CD4-positive, alpha-beta T cell treated with Interleukin-15 for 4 hours (primary cell): ENCODE measurements at places on chromosomes 1 and 21.

DNA sequence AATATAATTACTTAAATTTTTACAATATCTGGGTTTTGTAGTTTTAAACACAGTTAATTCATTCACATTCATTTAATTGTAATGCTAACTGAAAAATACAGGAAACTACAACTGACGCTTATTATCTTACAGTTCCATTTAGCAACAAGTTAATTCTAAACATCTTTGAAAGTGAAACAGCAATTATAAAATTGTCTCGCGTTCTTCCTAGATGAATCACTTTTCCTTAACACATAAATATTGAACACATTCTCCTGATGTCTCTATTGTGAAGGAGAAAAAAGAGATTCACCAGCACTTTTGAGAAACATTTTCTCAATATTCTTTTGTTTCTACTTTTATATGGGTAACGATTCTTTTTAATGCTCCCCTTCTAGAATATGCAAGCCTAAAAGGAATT lies 6.4 kb downstream of the PTGFR start:
- DNase-seq, result no peak

DNA sequence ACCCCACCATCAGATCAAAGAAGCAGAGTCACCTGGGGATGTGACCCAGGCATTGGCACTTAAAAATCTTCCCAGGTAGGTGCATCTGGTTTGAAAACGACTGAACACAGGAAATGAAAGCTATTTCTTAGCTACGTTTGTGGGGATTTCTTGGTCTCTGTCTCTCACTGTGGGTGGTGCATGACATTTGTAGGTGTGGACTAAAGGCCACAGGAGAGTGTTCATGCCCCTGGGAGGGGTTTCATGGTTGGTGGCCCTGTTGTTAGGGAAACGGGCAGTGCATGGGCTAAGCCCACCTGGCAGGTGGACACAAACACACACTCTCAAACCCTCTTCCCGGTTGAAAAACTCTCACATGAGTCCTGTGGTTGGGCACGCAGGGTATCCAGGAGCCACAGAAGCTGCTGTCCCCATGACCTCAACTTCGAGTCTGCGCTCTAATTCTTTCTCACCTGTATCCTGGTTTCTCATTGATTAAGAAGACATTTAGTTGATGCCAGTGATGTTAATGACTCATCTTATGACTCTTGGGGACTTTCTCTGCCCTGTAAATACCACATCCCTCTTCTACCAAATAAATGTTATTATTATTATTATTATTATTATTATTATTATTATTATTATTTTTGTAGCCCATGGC lies 119.4 kb downstream of the MRPS6 start:
- peak; percentile 2 for DNase-seq

DNA sequence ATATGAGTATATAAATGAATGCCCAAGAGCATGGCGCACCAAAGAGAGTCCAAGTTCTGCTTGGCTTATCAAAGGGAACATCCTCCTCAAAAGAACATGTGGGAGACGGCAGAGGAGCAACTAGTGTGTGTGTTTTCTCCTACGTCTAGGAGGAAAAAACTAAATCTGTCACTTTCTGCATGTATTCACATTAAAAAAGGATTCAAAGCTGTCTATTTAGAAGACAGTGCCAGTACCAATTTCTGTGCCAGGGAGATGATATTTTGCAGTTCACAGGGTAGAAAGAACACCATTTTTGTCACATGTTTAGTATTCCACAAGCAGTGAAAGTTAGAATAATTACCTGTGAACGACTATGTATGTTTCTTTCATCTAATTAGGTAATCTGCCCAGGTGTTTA lies 42.5 kb upstream of the IFNAR2 start:
- no peak for DNase-seq

GRCh38 chr1:27489973-27490741 lies at the start of gene WASF2:
WASF2 (minus strand) TSS chr1:27490167; CDS start chr1:27428890, 61,277 bp downstream.
- peak; percentile 97 for DNase-seq
